ENCODE measurements at places on chromosomes 1 and 21.

- DNase-seq: no peak
These were observed 72.1 kb upstream of the SIM2 start for GRCh38 chr21:36626791-36627190.

DNA sequence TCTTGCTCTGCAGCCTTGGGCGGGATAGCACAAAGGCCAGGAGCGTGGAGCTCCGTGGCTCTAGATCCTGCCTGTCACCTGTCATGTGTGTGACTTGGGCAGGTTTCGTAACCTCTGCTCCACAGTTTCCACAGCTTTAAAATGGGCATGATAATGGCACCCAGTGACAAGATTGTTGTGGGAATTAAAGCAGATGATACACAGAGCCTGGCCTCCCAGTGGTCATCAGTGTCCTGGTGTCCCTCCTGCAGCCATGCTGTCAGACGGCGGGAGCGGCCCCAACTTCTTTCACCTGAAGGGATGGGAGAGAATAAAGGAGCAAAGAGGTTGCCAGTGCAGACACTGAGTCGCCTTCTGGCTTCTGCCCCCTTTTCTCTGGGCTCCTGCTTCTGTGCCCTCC, 61.5 kb downstream of the SLC37A1 start:
- no peak for DNase-seq

- DNase-seq: no peak
These were observed 384.3 kb downstream of the NTNG1 start for GRCh38 chr1:107525145-107525544.

DNA sequence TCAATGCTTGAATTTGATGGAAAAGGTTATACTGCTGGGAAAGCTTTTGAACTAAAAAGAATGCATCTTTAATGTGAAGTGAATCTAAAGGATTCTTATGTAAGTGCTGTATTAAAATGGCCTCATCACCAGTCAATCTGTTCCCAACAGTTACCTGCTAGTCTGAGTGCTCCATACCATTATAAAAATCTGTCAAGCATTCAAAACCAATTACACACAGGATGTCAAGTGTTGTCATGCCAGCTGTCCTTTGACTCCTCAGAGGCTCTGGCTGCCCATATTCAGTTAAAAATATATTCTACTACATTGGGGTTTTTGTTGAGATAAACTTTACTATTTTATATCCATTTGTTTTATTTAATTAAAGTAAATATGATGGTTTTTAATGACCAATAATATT, 1587.7 kb downstream of the AMY1C start:
- DNase-seq: no peak

- DNase-seq: no peak
These were observed 82.0 kb downstream of the NPHP4 start for GRCh38 chr1:5910276-5910620.

DNA sequence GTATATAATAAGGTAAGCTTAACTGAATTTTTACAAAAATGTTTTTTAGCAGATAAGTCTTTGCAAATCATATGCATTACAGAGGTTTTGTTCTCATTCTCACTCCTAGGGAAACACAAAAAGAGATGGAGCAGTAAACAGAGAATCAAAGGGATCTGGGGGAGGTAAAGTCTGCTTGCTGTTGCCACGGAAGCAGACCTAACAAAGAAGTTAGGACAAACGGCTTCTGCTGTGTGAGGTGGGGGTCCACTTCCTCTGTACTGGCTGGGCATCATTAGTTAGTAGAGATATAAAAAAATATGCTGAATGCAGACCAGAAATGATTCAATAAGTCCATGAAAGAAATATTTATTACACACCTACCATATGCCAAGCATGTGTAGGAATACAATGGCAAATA, 34.2 kb downstream of the GJA5 start:
- DNase-seq: no peak
